ENCODE measurements at places on chromosomes 5 and 9.

- no peak for DNase-seq
These were observed 46.3 kb downstream of the DENND1A start for GRCh38 chr9:123883634-123884033.

DNA sequence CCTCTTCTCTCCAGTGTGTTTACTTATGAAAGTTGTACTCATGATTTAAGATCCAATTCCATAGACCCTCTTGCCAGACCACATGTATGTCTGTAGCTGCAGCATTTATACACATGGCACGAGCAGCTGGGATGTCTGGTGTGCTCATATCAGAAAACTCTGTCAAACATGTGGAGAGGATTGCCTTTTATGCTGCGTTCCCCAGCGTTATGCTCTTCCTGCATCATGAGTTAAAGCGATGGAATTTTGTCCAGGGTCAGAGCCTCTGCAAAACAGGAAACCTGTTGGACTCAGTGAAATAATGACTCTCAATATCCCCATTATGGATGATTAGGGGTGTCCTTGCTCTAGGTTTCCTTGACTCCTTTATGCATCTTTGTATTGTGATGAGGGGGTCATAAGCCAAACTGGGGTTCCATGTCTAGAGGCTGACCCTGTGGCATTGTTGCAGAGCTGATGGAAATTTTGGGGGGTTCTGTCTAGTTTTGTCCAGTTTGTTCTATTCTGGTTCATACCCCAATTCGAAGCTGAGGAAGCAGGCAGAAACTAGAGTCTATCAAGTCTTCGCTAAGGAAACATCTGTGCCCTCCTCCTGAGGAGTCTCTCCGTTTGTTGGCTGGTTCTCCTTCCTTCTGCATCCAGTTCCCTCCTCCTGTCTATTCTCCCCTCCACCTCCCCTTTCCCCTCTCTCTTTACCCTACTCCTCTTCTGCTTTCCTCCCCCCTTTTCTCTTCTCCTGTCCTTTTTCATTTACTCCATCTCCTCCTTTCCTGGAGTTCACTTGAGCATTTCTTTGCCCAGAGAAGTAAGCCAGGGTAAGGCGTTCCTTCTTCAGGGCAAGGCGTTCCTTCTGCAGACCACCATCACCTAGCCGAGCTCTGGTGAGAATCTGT is 252.8 kb downstream of the MAST4 start:
- no peak for DNase-seq

- DNase-seq, result no peak
These were observed 36.8 kb upstream of the ZNF608 start for GRCh38 chr5:124783285-124783684.

- DNase-seq, result no peak
These were observed 9.6 kb downstream of the NOL6 start for GRCh38 chr9:33464045-33464636.

- DNase-seq, result no peak
These were observed 452.0 kb upstream of the ZNF608 start for GRCh38 chr5:125198270-125198974.

- DNase-seq, result no peak
These were observed 138.6 kb downstream of the TRIO start for GRCh38 chr5:14281746-14282181.

DNA sequence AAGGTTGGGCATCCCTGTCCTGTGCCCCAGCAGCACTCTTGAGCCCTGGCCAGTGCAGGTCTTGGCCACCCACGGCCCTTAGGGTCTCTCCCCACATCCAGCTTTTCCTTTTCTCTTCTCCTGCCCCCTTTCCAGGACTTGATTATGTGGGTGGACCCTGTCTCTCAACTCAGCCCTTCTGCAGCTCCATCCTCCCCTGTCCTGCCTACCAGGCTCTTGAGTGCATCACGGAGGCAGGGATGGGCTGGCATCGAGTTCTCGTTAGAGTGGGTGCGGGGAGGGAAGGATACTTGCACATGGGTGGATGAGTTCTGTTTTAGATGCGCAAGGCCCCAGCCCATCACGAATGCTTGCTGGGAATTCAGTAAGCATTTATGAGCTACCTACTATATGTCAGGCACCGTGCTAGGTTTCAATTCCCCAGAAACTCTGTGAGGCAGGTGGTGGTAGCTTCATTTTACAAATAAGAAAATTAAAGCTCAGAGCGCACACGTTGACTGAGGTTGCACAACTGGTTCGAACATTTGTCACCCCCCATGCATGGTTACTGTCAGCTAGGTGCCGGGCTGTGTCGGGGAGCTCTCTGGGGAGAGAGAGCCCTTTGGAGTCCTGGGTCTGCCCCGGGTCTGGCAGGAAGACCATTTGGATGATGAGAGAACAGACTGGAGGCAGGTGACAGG is 144.6 kb upstream of the PITX1 start:
- no peak for DNase-seq

- DNase-seq, result no peak
These were observed 85.0 kb downstream of the LURAP1L start for GRCh38 chr9:12859704-12860251.

DNA sequence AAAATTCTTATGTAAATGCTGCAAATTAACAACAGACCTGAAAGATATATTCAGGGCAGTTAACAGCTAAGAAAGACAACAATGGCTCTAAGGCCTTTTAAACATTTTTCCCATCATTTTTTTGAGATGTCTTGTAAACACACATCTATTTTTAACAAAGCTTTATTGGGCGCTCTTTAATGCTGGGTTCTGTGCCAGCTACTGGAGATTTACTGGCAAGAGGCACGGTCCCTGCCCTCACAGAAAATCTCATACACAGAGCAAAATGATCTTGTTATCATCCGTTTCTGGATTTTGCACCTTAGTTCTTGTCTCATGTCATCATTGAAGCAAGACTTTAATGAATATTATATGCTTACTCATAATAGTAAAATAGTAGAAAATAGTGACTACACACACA is 1022.3 kb upstream of the WWC1 start:
- DNase-seq, result no peak

- no peak for DNase-seq
These were observed 201.7 kb downstream of the SGCD start for GRCh38 chr5:156528673-156529072.

GRCh38 chr5:32023816-32024215 is 150.3 kb downstream of the GOLPH3 start:
- no peak for DNase-seq

GRCh38 chr5:172453986-172454357 is 353 bp downstream of the SH3PXD2B start:
- no peak for DNase-seq

DNA sequence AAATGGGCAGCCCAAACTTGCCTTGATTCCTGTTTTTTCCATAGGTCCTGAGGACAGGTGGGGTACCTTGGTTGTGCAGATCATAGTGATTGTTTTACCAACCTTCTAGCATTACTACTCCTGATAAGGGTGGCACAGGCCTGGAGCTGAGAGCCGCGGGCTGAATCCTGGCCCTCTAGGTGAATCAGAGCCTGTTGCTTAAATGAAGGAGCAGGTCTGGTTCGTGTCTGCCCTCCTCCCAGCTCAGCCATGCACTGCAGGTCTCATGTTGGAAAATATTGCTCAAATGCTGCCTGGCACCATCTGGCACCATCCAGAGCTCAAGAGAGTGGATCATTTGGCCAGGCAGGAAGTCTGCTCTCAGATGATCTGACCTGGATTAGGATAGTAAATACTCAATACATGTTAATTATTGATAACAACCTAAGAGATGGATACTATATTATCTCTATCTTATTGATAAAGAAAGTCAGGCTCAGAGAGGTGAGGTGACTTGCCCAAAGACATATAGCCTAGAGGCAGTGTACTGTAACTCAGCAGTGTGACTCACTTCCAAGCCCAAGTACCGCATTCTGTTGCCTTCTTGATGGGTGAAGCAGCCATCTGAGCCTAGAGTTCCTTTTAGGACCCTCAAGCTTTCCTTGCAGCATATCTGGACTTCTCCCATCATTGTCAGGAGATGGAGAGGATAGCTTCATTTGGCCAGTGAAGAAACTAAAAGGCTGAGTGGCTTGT is 104.3 kb upstream of the PITX1 start:
- DNase-seq, result no peak

GRCh38 chr9:93891050-93891449 is 64.1 kb downstream of the BARX1 start:
- DNase-seq, result no peak

- DNase-seq, result no peak
These were observed 29.6 kb upstream of the UBAC1 start for GRCh38 chr9:135990468-135991429.

DNA sequence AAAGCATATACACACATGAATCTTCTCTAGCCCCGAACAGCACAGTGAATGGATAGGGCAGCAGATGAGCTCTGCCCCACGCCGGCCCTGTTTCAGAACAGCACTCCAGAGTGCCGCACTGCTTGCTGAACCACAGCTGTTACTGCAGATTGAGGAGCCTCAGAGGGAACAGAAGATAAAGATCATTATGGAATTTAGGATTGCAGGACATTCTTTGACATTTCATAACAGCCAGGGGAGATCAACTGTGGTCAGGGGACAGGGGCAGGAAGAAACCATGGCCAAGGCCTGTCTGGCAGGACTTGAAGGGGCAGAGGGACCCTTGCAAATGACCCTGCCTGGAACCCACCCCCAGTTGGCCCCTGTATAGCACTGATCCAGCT is 20.6 kb downstream of the IRF1 start:
- no peak for DNase-seq

GRCh38 chr5:171418982-171419687 is at the start of gene FGF18:
FGF18 (plus strand) TSS chr5:171419647; CDS start chr5:171420200, 553 bp downstream.
- DNase-seq, result no peak

- DNase-seq, result no peak
These were observed 353.5 kb upstream of the POU5F2 start for GRCh38 chr5:94094793-94095441.

DNA sequence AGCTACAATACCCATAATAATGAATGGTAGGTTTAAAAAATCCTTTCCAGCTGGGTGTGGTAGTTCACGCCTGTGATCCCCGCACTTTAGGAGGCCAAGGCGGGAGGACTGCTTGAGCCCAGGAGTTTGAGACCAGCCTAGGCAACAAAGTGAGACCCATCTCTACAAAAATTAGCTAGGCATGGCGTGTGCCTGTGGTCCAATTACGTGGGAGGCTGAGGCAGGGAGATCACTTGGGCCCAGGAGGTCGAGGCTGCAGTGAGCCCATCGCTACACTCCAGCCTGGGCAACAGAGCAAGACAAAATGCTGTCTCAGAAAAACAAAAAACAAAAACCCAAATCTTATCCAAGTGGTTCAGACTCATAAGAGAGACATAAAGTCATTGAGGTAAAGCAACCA is 33.8 kb upstream of the SLC6A3 start:
- DNase-seq, result no peak

DNA sequence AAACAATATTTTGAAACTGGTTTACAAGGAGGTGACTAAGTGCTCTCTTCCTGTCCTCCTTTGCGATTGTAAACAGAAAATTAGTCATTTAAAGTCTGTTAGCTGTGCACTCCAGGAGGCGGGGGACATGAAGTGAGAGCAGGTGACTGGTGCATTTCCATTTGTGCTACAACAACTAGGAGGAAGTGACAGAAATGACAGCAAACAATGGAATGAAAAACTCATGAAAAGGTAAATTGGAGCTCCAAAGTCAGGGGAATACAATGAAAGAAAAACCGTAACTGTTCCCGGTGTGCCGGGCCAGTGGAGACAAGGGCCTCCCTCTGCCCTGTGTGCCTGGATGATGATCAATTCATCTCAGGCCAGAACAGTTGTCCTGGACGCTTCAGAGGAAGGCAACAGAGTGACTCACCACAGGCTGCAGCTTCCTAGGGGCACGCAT is 439.9 kb downstream of the GADD45G start:
- no peak for DNase-seq

DNA sequence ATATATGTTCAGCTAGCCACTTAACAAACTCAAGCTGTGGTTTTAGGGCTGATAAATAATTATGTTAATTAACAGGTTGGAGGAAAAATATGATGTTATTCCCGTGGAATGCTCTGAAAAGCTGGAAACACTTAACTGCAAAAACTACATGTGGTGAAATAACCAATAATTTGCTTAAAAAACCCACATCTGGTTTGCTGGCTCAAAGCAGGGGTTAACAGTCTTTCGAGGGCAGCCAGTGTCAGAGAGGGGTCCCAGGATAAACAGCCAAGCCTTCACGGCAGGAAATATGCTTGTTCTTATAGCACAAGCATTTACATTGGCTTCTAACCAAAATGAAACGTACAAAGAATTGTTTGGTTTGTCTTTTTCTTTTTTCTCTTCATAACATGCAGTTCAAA is 254.0 kb upstream of the GAS1 start:
- no peak for DNase-seq

DNA sequence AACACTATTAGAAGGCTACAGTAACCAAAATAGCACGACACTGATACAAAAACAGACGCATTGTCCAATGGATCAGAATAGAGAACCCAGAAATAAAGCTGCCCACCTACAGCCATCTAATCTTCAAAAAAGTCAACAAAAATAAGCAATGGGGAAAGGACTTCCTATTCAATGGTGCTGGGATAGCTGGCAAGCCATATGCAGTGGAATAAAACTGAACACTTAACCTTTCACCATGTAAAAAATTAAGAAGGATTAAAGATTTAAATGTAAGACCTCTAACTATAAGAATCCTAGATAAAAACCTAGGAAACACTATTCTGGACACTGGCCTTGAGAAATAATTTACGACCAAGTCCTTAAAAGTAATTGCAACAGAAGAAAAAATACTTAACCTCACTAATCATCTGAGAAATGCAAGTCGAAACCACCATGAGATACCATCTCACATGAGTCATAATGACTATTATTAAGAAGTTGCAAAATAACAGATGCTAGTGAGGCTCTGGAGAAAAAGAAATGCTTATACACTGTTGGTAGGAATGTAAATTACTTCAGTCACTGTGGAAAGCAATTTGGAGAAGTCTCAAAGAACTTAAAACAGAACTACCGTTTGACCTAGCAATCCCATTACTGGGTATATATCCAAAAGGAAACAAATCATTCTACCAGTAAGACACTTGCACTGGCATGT is 203.3 kb upstream of the CDH9 start:
- no peak for DNase-seq

- DNase-seq, result no peak
These were observed 191.1 kb downstream of the MAT2B start for GRCh38 chr5:163696579-163696887.

DNA sequence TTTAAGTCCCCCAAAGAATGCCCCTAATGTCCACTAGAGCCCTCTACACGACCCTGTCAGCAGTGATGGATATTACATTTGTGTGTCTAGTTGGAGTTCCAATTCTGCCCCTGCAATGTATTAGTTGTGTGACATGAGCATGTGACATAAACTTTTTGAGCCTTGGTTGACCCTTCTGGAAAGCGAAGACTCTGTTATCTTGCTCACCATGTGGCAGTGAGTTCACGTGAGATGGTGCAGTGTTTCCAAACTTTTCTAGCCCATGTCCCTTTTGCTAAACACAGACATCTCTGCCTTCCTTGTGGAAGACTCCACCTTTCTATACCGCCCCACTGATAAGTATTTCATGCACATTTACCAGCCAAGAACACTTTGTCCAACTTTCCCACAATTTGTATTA is 87.0 kb upstream of the BOD1 start:
- no peak for DNase-seq
